NCI-H1092 treated with DMSO at 0.1 percent for 48 hours (cell line): ENCODE measurements at places on chromosomes 5 and 9.

GRCh38 chr5:153350175-153350883, 140.1 kb upstream of the GRIA1 start:
- DNase-seq: no peak

DNA sequence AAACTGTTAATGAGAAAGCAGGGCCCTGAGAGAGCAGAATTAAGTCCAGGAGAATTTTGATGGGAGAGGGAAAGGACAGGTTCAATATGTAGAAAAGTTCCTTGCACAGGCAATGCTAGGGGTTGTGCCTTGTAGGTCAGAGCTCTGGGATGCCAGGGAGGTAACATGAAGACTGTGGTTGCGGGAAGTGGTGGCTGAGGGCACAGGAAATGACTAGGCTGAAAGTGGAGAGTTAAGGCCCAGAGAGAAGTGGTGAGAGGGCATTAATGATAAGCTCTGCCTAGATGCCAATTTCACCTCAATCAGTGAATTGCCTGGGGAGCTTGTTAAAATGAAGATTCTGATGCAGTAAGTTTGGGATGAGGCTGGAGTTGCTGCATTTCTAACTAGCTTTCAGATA, 31.5 kb upstream of the PPP3R2 start:
- no peak for DNase-seq

GRCh38 chr9:88750832-88751360, 215.9 kb downstream of the NXNL2 start:
- no peak for DNase-seq

- no peak for DNase-seq
These were observed 660.8 kb downstream of the TLE1 start for GRCh38 chr9:81028504-81028903.
